ENCODE measurements at places on chromosomes 13 and 19.

DNA sequence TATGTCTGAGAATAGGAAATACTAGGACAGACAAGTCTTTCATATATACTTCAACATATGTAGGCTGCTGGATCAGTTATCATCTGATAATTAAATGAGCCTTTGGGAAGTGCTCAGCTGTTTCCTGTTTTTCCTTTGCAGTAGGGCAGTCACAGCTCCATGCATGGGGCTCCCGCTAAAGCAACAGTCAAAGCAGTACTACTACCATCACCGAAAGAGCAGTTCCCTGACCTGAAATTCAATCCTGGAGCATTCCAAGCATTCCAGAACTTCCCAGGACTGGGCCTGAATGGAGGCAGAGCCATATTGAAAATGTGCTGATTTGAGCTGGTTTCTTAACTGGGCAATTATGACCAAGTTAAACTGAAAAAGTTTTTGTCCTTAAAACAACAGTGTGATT is 20.5 kb downstream of the MICU2 start:
- DNase-seq, result no peak

- no peak for DNase-seq
These were observed 705.5 kb upstream of the PCDH9 start for GRCh38 chr13:67935626-67936025.

DNA sequence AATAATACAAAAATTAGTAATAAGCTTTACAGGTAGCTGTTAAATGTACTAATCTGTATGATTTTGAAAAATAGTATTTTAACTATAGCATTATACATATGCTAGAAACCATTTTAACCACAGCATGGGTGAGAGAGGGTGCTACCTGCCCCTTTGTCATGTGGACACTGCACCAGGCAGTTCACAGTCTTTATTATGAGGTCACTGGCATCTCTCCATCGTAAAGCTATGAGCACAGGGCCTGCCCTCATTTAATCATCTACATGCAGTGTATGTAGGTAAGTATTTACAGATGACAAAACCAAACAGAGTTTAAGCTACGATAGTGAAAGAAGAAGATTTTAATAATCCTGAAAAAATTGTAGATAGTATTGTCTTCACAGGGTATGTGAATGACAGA is 21.7 kb downstream of the EDNRB start:
- DNase-seq, result no peak

DNA sequence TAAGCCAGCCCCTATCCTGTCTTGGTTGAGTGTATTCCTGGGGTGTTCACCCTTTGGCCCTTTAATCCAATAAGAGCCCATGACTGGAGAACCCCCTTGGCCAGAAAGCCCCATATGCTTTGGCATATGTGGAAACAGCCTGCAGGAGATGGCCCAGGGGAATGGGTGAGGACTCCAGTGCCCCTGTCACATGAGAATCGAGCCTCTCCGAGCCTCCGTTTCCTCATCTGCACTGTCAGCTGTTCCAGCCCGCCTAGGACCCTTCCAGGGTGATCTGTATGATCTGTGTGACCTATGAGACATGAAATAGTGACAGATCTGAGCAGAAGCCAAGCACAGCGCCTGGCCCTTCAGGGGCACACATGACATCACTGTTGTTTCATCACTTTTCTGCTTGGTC is 300.7 kb downstream of the ZNF536 start:
- DNase-seq, result no peak

- DNase-seq, result peak; percentile 65
These were observed 10.5 kb downstream of the DDX39A start for GRCh38 chr19:14408491-14409145.

- no peak for DNase-seq
These were observed 48.4 kb upstream of the KCTD15 start for GRCh38 chr19:33748231-33748630.

GRCh38 chr13:29702912-29703351 is 107.4 kb upstream of the SLC7A1 start:
- no peak for DNase-seq

- peak; percentile 17 for DNase-seq
These were observed 20.6 kb downstream of the ZNF701 start for GRCh38 chr19:52590728-52591127.
